ENCODE measurements at places on chromosomes 5 and 9.

DNA sequence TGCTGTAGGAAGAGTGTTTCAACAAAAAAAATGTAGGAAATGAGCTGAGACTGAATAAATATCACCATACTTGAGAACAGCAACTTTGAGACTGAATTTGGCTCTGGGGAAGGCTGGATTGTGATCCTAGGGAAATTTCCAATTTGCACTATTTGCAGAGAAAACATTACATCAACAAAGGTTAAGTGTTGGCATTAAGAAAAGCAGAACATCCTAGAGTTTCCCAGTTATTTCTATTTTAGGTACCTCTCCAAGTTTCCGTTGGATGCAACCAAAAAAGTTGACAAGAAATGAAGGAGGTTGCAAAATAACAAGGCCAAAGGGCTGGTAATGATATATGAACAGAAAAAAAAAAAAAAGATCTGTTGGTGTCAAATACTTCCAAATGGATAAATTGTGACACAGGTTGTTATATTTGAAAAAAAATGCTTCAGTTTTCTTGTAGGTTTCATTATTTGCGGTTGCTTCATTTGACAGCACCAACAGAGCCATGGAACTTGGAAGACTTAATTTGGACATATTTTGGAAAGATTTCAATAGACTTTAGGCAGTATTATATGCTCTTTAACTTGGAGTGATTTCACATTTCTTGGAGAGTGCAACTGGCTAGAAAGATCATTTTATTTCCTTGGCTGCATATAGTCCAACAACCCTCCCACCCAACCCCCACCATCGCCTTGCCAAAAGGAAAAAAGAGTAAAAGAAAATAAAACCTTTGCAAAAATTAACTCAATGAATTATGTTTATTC lies 230.8 kb downstream of the ZNF608 start:
- DNase-seq = no peak

GRCh38 chr9:107862323-107862722 lies 372.8 kb upstream of the KLF4 start:
- no peak for DNase-seq

DNA sequence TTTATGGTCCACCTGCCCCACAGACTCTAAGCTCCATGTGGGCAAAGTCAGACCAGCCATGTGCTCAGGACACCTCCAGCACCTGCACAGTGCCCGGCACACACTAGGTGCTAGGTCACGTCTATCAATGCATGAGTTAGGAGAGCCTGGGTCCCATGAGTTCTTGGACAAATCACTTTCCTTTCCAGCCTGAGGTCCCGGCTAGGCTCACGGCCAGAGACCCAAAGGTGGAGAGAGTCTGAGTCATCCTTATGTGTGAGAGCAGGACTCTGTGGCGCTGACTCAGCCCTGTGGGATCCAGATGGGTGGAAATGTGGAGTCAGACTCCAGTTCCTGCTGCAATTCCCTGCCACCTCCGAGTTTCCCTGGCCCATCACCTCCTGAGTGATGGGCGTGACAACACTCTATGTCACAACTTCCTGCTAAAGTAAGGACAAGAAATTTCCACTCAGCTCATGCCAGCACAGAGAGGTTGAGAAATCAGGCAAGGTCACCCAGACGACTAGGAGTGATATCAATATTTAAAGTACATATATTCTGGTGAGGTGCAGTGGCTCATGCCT lies 2.5 kb upstream of the ST6GALNAC4 start:
- DNase-seq = no peak

DNA sequence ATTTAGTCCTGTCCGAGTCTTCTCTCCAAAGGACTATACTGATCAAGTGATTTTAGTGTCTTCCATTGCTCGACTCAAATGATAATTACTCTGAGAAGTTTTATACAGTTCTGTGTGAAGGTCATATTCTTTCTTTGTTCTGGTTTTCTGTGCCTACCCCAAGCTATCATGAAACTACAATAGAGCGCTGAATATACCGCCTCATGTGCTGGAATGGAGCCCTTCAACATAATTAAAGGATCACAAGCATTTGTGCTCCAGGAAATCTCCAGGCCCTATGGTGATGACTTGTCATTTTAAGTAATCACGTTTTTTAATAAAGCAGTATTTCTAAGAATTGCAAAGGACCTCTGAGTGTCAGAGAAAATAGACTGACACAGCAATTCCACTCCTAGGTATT lies 10.9 kb upstream of the SLC31A2 start:
- no peak for DNase-seq

GRCh38 chr9:22240619-22241018 lies 206.0 kb upstream of the DMRTA1 start:
- no peak for DNase-seq

GRCh38 chr9:136686794-136687711 lies at the start of gene AGPAT2:
AGPAT2 (minus strand) TSS chr9:136687457; CDS start chr9:136687357, 100 bp downstream.
- peak; percentile 43 for DNase-seq

GRCh38 chr9:82645600-82645999 lies 417.3 kb downstream of the RASEF start:
- no peak for DNase-seq

DNA sequence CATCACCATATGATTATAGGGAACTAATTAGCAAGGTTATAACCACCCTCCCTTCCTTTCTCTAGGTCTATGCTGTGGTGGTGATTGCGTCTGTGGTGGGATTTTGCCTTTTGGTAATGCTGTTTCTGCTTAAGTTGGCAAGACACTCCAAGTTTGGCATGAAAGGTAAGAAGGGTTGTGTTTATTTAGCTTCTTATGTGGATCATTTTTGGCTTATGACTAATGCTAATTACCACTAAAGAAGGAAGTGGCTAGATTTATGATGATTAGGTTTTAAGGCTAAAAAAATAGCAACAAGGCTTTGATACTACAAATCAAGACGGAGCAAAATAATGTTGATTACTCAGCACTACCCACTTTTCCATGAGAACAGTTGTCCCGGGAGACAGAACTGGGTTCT lies 82.4 kb downstream of the NTRK2 start:
- no peak for DNase-seq

GRCh38 chr5:39121922-39122321 lies 47.7 kb upstream of the RICTOR start:
- no peak for DNase-seq

- DNase-seq = no peak
Observed at GRCh38 chr9:132609184-132609583, 26.8 kb downstream of the BARHL1 start.

- DNase-seq = no peak
Observed at GRCh38 chr9:128845186-128845931, 15.8 kb upstream of the SPOUT1 start.

DNA sequence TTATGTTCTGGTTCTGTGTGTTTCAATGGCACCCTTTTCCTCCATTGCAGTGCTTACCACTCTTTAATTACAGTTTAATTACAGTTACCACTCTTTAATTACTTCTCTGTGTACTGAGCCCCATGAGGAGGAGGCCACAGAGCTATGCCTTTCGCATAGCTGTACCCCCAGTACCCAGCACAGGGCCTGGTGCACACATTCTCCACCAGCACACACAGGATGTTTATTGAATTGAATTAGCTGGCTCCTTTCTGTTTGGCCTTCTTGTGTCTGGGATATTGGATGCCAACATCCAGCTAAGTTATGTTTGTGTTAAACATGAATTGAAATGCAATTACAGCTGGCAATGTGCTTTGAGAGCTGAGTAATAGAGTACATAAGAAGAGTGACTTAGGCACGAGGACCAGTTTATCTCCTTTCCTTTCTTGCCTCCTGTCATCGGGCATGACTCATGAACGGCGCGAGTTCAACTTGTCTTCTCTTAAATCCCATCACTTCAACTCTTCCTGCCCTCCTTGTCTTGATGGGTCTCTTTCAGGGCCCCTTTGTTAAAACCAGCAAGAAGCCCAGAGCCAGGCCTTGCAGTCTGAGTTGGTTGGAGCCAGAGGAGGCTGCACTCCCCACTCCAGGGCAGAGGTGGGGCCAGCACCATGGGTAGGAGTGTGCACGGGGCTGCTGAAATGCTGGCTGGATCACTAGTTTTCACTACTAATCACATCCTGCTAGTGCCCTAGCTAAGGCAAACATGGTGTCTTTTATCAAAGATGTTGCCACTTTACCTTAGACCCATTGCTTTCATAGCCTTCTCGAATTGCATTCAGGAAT lies 37.4 kb downstream of the MVB12B start:
- no peak for DNase-seq

DNA sequence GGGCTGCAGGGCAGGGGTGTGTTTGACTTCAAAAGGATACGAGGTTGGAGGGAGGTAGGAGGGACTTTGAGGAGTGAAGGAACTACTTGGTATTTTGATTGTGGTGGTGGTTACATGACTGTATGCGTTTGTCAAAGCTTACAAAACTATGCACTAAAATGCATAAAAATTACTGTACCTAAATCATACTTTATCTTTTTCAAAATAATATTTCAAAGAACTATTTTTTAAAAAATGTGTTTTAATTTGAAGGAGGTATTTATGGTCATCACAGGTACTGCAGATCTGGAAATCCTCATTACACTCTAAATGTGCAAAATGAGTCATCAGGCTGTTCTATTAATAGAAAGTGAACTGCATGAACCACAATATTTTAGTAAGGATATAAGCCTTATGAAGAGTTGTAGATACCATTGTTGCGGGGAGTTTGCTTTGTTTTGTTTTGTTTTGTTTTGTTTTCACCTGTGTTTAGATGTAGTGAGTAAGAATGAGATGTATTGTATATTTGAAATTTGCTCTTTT lies 116.9 kb downstream of the ARRDC3 start:
- DNase-seq = no peak

- no peak for DNase-seq
Observed at GRCh38 chr5:136056771-136057335, 28.1 kb downstream of the TGFBI start.

DNA sequence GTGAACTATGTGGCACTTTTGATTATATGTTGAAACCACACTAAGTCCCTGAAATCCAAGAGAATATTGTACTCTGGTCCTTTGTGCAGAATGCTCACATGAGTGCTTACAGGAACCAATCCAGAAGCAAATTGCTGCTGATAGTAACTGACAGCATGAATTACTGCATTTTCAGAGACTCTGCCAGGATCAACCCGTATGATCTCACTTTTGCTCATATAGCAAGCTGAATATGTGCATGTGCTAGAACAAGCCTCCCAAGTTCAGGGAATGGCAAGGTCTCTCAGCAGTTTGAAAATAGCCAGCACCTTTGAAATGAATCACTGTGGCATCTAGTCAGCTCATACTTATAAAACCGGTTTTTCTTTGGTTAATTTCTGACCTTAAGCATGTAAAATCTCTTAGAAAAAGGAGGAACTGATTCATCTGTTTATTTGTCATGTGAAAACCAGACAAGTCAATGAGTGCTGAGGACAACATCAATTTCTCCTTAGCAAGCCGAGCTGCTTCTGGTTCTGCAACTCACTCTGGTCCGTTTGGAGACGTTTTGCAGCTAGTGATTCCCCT lies 215.7 kb upstream of the ELL2 start:
- DNase-seq = no peak

DNA sequence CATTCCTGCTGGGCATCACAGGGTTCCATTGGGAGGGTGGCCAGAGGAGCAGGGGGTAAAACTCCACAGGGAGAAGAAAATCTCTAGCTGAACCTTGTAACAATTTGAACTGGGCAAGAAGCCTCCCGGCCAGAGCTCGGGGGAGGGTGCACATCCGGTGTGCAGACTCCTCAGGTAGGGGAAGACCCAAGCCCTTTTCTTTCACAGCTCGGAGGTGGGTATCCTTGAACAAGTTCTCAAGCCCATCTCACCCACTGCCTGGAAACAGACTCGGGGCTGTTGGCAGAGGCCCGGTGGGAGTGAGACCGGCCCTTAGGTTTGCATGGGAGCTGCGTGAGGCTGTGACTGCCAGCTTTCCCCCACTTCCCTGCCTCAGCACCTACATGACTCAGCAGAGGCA lies 111.5 kb upstream of the IL7R start:
- DNase-seq = no peak

DNA sequence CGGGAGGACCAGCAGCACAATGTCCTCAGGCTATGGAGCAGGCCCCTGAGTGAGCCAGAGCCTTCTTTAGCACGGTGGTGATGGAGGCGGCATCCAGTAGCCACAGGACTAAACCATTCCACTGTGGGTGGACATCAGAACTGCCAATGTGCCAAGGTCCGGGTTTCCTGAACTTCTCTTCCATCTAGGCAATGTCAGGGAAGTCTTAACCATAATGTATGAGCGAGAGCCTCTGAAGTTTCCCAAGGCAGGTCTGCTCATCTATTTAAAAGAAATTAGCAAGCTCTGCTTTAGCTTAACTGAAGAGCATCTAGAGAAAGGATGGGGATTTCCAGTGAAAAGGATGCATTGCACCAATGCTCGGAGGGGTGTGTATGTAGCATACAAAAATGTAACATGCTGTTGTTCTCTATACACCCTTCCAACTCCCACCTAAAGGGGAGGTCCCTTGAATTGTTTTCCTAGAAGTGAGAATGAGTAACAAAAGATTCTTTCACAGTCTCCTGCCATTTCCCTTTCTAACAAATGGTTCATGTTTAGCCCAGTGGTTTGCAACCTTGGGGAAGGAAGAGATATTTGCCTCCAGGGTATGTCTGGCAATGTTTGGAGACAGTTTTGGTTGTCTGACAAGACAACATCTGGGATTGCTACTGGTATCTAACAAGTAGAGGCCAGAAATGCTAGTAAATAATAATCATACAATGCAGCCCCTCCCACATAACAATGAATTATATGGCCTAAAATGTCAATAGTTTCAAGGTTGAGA lies 6.1 kb upstream of the RXFP3 start:
- no peak for DNase-seq

DNA sequence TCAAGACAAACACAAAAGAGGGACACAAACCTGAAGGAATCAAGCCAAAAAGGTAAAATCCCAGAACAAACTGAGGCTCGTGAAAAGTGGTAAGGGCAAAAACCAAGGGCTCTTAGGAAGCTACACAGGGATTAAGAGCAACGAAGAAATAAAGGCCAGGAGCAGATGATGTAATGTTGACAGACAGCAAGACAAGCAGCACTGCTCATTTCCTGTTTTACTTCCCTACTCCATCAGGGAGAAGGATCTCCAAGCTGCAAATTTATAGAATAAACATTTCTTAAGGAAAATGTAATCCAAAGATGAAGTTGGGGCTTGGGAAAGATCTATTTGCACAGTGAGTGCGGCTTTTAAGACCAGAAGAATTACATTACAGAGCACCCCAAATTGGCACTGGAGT lies 182.3 kb upstream of the MAP1B start:
- DNase-seq = no peak

DNA sequence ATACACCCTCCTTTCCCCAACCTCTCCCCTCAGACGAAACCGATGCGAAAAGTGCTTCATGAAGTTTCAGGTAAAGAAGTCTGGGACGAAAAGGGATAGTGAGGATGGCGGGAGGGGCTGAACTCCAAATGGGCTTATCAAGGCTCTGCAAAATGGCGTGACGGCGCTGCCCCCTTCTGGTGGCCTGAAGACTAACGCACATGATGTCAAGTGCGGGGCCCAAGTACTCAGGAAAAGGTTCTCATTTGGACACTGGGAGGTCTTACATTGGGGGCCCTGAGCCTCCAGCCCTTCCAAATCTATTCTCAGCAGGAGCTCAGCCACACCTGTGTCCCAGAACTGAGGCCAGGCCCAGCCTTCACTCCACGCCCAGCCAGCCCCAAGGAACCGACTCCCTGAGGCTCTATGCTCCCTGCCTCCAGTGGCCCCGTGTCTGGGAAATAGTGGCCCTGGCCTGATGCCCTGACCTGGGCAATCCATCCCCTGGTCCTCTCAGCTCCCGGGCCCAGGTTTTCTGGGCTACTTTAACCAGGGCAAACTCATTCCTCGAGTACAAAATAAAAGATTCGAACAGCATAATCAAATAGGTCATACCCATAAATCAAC lies 119.9 kb downstream of the KCNIP1 start:
- DNase-seq = peak; percentile 13

- no peak for DNase-seq
Observed at GRCh38 chr9:94613003-94613402, 19.4 kb upstream of the FBP2 start.

GRCh38 chr9:121884057-121884541 lies 209.0 kb downstream of the TTLL11 start:
- DNase-seq = no peak

Data from stimulated activated CD4-positive, alpha-beta T cell treated with anti-CD3 and anti-CD28 coated beads, TNF-alpha, amount 100 ng/mL, for 48 hours (primary cell).